ENCODE measurements at places on chromosomes 3 and 15.

- DNase-seq: no peak
These were observed 135.3 kb downstream of the PCCB start for GRCh38 chr3:136385457-136385856.

GRCh38 chr3:146313746-146314111, 62.8 kb upstream of the PLSCR4 start:
- no peak for DNase-seq

DNA sequence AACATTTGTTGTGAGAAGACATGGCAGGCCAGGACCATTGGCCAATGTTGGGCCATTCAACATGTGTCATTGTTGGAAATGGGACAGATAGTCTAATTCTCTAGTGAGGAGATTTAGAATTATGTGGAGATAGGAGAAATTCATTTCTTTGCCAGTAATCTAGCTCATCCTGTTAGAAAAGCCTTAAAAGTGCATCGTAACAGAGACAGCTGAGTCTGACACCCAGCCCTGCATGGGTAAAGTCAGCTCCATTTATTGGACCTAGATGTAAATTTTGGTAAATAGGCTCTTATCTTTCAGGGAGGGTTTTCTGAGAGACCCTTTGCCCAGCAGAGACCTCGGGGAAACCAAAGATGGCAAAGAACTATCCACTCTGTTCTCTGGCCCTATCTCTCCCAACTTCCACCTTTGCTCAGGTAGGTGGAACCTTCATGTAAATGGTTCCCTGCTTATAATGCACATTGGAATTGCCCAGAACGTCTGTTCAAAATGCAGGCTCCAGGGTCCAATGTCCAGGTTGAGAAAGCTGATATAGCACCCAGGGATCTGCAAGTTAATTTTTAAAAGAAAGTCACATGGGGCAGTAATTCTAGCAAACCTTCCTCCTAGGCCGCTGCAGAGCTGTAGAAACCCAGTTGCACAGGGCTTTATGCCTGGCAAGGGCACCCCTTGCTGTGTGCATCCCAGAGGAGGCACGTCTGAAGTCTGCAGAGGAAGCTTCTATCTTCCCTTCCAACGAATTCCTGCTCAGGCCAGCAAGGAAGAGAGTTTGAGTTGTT, 365.9 kb upstream of the PROK2 start:
- DNase-seq: no peak

DNA sequence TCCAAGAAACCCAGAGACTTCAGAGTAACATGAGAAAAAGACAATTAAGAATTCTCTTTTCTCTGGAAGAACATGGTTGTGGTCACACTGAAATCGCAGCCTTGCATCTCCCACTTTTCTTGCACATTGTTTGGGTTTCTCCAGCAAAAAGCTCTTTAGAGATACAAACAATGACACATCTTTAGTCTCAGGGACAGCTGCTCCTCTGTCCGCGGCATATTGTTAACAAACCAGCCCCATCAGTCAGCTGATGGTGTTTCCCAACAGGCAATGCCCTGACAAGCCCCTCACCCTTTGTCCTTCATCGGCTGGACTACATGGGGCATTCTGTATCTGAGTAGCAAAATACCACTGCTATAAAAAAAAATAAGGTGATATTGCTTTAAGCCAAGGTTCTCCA, 53.4 kb downstream of the UMPS start:
- DNase-seq: no peak

- DNase-seq: no peak
These were observed 22.1 kb downstream of the PHC3 start for GRCh38 chr3:170159459-170159858.

- no peak for DNase-seq
These were observed 70.8 kb downstream of the DNAJC13 start for GRCh38 chr3:132488151-132488550.

- DNase-seq: no peak
These were observed 148.6 kb downstream of the ANO10 start for GRCh38 chr3:43473244-43473643.

- DNase-seq: no peak
These were observed 3.8 kb upstream of the PDIA5 start for GRCh38 chr3:123063034-123063433.

DNA sequence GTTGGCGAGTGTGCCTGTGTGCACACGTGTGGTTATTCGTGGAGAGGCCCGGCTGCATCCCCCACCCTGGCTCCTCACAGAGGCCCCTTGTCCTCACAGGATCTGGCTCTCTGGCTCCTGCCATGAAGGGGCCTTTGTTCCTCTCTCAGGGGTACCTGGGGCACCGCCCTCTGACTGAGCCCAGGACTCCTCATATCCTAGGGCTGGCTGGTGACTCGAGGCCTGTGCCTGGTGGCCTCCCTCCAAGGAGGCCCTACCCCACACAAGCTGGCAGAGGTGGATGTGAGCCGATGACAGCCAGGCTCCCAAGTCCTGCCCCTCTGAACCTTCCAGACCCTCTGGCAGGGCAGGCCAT, 10.0 kb downstream of the PRKCD start:
- no peak for DNase-seq

GRCh38 chr3:133895208-133896001, at the start of gene RAB6B:
Gene RAB6B, minus strand, starts transcription at chr3:133895882. Its CDS starts 416 bp downstream, at chr3:133895466.
- no peak for DNase-seq

DNA sequence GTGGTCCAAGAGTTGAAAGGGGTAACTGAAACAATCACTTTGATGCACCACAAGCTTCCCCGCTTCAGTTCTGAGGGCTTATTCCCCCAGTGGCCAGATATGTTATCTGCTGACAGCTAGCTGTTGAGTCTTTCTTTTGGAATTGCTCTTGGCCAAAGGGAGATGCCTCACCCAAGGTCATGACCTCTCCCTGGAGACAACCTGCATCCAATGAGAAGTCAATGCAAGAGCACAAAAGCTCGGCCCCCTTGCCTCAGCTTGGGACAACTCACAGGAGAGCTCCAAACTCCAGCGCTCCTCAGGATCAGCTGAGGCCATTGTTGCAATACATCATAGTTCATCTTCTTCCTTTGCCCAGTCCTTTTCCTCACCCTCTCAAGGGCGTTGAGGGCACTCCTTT, 31.0 kb upstream of the THBS1 start:
- no peak for DNase-seq

- no peak for DNase-seq
These were observed 10.8 kb upstream of the SNRPA1 start for GRCh38 chr15:101305820-101306255.

GRCh38 chr15:87549860-87550259, 706.7 kb downstream of the NTRK3 start:
- DNase-seq: no peak

GRCh38 chr3:165797551-165797950, 39.7 kb downstream of the BCHE start:
- DNase-seq: no peak

GRCh38 chr3:184691397-184692231, 20.2 kb downstream of the MAGEF1 start:
- no peak for DNase-seq

- DNase-seq: no peak
These were observed 30.8 kb downstream of the CHCHD4 start for GRCh38 chr3:14093831-14094230.

GRCh38 chr3:194337965-194338753, 13.0 kb downstream of the CPN2 start:
- DNase-seq: no peak

- DNase-seq: no peak
These were observed 17.3 kb downstream of the CCDC54 start for GRCh38 chr3:107394502-107394901.

DNA sequence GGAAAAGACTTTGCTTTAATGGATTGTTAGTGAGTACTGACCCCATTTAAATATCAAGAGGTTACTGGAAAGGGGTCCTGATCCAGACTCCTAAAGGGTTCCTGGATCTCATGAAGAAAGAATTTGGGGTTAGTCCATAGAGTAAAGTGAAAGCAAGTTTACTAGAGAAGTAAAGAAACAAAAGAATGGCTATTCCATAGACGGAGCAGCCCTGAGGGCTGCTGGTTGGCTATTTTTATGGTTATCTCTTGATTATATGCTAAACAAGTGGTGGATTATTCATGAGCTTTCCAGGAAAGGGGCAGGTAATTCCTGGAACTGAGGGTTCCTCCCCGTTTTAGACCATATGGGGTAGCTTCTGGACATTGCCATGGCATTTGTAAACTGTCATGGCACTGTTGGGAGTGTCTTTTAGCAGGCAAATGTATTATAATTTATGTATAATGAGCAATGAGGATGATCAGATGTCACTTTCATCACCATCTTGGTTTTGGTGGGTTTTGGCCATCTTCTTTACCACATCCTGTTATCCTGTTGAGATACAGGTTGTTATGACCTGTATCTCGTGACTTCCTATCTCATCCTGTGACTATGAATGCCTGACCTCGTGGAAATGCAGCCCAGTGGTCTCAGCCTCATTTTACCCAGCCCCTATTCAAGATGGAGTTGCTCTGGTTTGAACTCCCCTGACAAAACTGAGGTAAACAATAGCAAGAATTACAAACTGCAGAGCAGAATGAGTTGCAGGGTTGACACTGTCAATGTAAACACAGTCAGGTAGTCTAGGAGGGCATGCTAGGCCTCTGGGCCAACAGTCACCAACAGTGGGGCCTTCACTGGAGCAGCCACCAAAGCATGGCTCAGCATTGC, 10.3 kb upstream of the GPR160 start:
- DNase-seq: no peak

- DNase-seq: no peak
These were observed 30.5 kb downstream of the DNAJB8 start for GRCh38 chr3:128436214-128436613.

DNA sequence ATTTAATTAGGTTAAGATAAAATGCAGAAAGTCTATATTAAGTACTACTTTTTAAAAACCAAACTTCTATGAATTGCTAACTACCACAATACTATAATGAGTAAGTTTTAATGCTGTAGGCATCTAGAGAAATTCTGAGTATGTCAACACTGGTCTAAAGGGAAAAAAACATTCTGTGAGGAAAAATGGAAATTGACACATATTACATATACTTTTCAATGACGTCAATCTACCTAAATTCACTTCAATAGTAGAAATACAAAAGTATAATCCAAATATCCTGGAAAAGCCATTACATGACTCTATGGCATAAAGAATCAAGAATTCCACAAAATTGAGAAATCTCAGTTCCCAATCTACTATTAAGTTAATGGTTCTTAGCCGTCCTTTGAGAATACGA, 2.2 kb downstream of the SECISBP2L start:
- DNase-seq: no peak

- DNase-seq: no peak
These were observed 75.1 kb downstream of the STAC start for GRCh38 chr3:36455406-36455805.

GRCh38 chr3:130892759-130893375, 1.0 kb upstream of the ATP2C1 start:
- DNase-seq: peak; percentile 20

- DNase-seq: no peak
These were observed 17.2 kb upstream of the ABHD10 start for GRCh38 chr3:111961461-111962164.

GRCh38 chr3:170914690-170915089, 6.3 kb upstream of the EIF5A2 start:
- no peak for DNase-seq

GRCh38 chr3:100525753-100526612, 33.6 kb downstream of the TMEM45A start:
- no peak for DNase-seq

- DNase-seq: no peak
These were observed 407.1 kb downstream of the LSAMP start for GRCh38 chr3:116037954-116038911.

DNA sequence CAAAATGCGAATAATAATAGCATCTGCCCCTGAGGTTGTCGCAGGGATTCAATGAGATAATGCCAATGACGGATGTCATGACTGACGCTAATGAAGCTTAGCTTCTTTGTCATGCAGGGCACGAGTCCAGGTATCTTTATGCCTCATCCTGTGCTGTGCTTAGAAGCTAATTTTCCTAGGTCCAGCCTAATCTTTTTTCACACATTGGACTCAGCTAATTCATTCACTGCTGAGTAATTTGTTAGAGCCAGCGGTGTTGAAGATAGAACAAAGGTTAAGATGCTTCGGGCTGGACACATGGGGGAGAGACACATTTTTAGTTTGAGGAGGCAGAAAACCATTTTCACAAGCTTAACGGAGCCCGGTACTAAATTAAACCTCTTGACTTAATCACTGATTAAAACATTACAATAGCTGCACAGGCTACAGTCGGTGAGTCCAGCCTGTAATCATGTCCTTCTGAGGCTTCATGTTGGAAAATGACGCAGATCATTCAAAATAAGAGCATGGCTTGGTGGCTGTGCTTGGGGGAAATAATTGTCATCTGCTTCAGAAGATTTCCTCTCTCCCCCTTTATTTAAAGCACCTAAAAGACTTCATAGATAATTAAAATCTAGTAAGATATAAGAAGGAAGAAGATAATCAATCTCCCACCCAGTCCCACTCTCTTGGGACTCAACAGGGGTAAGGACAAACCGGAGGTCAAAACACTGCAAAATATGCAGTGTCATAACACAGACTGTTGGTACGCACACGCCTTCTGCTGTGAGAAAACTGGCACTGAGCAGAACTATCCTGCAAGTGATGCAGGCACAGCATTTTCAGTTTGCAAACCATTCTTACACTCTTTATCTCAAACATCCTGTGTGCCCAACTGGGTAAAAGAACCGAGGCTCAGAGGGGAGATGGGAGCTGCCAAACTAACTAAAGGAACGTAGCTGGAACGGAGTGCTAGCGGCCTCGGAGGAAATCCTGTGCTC, 3.3 kb upstream of the CCDC174 start:
- DNase-seq: no peak

DNA sequence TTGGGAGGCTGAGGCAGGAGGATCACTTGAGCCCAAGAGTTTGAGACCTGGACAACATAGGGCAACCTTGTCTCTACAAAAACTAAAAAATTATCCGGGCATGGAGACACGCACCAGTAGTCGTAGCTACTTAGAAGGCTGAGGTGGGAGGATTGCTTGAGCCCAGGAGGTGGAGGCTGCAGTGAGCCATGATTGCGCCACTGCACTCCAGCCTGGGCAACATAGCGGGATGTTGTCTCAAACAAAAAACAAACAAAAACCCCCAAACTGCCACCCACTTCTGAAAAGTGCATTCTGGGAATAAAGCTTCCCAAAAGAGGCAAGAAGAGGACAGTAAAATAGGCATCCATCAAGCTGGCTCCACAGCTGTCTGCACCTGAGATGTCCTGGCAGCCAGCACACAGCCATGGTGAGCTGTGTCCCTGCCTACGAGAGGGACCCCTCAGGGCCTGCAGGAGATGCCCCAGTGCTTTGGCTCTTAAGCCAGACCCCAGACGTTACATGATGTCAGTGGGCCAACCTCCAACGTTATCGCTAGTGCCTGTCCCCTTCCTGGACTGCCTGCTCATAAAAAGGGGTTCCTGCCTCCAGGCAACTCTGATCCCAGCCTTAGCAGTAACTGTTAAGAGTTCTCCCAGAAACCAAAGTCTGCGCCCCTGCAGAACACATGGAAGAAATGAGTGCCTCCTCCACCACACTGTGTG, 101.1 kb downstream of the LRIG1 start:
- no peak for DNase-seq

- no peak for DNase-seq
These were observed 172.1 kb downstream of the APBA2 start for GRCh38 chr15:29057856-29058255.

All from stimulated activated CD4-positive, alpha-beta T cell treated with anti-CD3 and anti-CD28 coated beads, Interleukin-1b, Interleukin-23, amount 100 ng/mL, for 1 hour (primary cell).